Muscle of leg (tissue), 16 donors: ENCODE measurements at places on chromosomes 4 and X. TPM values are rescaled to one million over a fixed set of nuclear protein-coding genes. Genes with fewer than 3 reads are reported as not detected.

DNA sequence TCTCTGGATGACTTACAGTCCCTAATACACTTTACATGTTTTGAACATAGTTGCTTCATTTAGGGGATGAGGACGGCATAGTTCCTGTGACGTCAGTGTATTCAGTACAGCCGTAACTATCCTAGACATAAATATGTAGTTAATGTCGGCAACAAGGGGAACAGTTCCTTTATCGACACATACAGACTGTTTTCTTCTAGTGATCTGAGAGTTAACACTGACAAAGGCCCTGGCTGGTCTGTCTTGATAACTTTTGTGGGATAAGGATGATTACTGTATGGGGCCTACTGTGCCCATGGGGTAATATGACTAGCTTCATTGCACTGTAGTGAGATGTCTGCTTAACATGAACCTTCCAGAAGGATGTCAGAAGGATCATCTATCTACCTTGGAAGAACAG, 131.2 kb downstream of the ZNF518B start:
- no peak for DNase-seq

The RS1 gene
- polyA plus RNA-seq, result not detected

DNA sequence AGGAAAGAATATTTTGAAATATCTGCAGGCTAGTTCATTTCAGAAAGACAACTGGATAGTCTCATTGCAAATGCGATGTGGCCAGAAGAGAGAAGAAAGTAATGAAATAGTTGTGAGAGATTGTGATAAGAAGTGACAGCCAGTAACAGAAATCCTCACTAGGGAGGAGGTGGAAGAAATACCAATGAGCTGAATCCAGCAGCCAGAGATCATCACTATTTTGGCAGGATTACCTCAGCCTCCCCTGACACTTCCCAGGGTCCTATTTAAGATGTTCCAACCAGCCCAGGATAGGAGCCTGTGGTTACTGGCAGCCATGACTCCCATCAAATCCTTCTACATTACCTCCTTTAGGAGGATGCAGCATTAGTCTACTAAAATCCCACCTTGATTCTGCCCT, 76.7 kb upstream of the ARHGAP24 start:
- DNase-seq, result peak; percentile 80

- DNase-seq, result no peak
Observed at GRCh38 chrX:33741807-33742206, 390.3 kb downstream of the FAM47A start.

- no peak for DNase-seq
Observed at GRCh38 chr4:141016117-141016798, 117.0 kb downstream of the RNF150 start.

DNA sequence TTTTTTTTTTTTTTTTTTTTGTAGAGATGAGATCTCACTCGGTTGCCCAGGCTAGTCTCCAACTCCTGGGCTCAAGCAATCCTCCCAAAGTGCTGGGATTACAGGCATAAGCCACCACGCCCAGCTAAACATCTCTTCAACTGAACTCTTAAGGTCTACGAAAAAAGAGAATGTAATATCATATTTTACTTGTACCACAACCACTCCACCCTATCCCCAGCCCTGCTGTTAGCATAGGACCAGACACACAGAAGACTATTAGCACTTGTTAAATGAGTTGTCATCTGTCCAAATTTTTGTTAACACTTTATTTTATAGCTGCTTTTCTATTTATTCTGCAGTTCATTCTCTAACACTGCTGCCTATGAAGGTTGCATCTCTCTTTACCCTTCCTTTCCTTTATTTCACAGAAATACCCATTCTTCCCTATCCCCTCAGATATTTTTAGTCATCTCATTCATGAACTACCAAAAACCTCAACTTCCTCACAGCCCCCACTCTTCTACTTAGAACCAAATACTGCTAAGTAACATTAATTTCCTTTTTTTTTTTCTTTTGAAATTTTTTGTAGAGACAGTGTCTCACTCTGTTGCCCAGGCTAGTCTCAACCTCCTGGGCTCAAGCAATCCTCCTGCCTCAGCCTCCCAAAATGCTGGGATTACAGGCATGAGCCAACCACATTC, 10.1 kb downstream of the SNX12 start:
- no peak for DNase-seq

The PDE6B gene
- polyA plus RNA-seq, result 10.4 TPM

The AMOT gene
- 35.6 TPM for polyA plus RNA-seq

The CLTRN gene
- 0.52 TPM for polyA plus RNA-seq

- no peak for DNase-seq
Observed at GRCh38 chr4:82906469-82906868, 5.9 kb downstream of the THAP9 start.

DNA sequence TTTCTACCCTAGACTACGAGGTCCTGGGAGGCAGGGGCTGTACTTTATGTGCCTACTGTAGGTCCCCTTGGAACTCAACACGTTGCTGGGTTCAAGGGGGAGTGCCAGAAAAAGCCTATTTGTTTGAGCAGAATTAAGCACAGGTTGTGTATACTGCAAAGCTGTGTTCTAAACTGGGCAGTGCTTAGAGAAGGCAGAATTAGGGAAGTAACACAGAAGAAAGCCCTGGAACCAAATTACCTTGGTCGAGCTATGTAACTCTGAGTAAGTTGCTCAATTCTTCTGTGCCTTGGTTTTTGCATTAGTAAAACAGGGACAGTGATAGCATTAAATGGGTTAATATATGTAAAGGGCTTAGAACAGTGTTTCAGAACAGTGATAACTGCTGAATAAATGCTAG, 245.0 kb upstream of the SFRP2 start:
- DNase-seq, result no peak

The ANKRD37 gene
- 22.2 TPM for polyA plus RNA-seq

- no peak for DNase-seq
Observed at GRCh38 chr4:27930976-27931375, 1070.3 kb downstream of the STIM2 start.

The APLN gene
- polyA plus RNA-seq, result 25.3 TPM

- DNase-seq, result no peak
Observed at GRCh38 chr4:102586644-102587021, 85.5 kb downstream of the NFKB1 start.

DNA sequence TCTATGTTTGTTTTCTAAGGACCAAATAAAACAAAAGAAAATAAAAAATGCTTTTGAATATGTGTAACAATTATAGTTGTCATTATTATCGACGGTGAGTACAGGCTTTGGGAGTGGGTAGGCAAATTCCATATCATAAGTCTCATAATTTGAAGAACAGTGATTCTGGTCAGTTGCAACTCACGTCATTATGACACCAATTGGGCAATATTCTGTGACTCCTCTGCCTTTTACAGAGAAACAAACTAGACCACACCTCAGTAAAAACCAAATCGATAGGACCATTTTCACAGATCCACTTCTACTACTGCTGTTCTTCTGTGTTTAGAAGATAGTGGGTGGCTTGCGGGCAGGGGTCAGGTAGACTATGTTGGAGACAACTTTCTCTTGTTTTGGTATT, 250.1 kb downstream of the C4orf33 start:
- DNase-seq, result no peak

DNA sequence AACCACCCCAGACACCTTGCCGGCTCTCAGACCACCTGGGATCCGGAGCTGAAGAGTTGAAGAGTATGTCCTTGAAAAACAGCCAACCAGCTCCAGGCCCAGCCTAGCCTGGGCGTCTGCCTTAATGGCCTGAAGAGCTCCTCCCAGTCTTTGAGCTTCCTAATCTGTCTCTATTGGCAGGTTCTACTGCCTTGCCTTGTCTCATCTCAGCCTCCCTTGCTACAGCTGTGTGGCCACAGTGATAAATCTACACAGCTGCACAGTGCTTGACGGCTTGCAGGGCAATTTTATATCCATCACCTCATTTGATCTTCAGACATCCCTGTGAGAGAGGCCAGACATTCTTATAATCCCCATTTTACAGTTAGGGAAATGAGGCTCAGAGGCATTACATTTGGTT, 19.9 kb downstream of the AWAT2 start:
- DNase-seq, result peak; percentile 84

- no peak for DNase-seq
Observed at GRCh38 chr4:169922632-169923276, 103.4 kb downstream of the MFAP3L start.

The MPP1 gene
- 20.4 TPM for polyA plus RNA-seq

The YIPF7 gene
- 1.4 TPM for polyA plus RNA-seq

DNA sequence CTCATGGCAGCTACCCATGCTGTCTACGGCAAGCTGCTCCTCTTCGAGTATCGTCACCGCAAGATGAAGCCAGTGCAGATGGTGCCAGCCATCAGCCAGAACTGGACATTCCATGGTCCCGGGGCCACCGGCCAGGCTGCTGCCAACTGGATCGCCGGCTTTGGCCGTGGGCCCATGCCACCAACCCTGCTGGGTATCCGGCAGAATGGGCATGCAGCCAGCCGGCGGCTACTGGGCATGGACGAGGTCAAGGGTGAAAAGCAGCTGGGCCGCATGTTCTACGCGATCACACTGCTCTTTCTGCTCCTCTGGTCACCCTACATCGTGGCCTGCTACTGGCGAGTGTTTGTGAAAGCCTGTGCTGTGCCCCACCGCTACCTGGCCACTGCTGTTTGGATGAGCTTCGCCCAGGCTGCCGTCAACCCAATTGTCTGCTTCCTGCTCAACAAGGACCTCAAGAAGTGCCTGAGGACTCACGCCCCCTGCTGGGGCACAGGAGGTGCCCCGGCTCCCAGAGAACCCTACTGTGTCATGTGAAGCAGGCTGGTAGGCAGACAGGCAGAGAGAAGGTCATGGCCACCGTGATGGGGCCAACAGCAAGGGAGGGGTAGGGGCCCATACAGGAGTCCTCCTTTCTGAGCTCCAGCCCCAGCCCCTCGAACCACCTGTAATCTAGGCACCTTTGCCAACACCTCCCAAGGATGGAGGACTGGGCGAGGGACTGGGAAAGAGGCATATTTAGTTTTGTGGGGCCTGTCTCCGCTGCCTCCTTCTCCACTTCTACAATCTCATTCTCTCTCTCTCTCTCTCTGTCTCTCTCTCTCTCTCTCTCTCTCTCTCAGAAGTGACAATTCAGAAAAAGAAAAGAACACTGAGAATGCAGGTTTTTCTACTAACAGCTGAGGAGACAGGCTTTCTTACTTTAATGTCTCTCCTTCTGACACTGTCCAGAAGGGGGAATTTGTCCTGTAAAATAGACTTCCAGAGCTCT, 4.7 kb upstream of the TSPYL2 start:
- no peak for DNase-seq

The BEX5 gene
- polyA plus RNA-seq, result not detected

The TMEM154 gene
- polyA plus RNA-seq, result 0.15 TPM

- peak; percentile 46 for DNase-seq
Observed at GRCh38 chrX:115949900-115950822, 220.4 kb upstream of the AGTR2 start.

GRCh38 chr4:169100670-169101101, 90.6 kb upstream of the CBR4 start:
- peak; percentile 40 for DNase-seq
